ENCODE measurements at places on chromosomes 16 and 17.

GRCh38 chr17:30224419-30224960 lies 11.0 kb downstream of the SLC6A4 start:
- DNase-seq: no peak

DNA sequence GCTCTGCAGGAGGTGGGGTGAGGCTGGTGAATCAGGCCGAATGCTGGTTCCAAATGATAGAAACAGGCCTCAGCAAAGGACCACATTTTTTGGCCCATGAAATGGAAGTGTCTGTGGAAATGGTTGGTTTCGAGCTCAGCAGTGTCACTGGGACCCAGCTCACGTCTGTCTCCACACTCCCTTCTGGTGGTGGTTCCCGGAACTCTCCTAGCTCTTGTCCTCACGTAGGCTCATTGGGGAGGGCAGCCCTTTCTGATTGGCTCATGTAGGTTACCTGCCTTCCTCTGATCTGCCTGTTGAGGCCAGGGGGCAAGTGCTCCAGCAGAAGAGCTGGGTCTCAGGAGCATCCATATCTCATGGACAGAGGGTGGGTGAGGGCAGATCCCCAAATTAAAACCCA lies 4.0 kb downstream of the ALG1 start:
- DNase-seq: no peak

- DNase-seq: no peak
Measured at GRCh38 chr17:45426561-45426960, 6.1 kb downstream of the ARHGAP27 start.

DNA sequence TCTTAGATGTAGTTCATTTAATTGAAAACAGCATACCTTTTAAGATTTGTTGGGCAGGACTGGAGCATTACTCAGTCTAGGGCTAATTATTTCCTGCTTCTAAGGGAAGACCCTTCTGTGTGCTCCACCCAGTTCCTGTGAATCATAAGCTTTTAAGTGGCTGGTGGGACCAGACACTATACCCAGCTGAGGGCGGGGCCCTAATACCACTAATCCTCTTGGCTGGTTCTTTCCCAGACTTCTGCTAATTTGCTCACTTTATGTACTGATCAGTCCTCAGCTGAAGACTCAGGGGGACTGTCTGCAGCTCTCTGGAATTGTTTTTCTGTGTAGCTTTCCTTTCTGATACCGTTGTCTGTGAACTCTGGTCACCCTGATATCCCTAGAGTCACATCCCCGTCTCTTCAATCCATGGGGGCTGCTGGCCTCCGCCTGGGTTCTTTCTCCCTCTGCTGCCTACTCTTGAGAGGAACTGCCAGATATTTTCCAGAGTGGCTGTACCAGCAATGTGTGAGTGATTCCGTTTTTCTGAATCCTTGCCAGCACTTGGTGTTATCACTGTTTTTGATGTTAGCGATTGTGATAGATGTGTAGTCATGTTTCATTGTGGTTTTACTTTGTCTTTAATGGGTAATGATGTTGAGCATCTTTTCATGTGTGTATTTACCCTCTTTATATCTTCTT lies 35.1 kb downstream of the MFSD11 start:
- no peak for DNase-seq

DNA sequence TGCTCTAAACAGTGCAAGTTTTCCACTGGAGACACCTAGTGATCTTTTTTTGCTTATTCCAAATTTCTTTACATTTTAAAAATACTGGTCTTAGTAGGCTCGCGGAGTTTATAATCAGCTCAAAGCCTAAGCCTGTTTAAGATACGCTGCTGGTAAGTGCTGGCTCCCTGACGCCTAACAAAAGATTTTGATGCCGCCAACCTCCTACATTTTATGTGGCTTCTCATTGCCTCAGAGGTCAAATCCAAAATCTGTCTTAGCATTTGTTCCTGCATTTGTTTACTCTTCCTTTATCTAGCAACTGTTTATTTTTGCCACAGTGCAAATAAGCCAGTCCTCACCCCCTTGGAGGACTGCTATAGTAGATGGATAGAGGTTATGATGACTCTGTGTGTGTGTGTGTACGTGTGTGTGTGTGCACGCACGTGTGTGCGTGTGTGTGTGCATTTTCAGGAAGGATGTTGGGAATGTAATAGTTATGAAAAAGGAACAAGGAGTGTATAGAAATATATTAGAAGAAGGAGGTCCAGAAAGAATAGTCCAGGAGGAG lies 24.8 kb downstream of the HS3ST3B1 start:
- DNase-seq: no peak

DNA sequence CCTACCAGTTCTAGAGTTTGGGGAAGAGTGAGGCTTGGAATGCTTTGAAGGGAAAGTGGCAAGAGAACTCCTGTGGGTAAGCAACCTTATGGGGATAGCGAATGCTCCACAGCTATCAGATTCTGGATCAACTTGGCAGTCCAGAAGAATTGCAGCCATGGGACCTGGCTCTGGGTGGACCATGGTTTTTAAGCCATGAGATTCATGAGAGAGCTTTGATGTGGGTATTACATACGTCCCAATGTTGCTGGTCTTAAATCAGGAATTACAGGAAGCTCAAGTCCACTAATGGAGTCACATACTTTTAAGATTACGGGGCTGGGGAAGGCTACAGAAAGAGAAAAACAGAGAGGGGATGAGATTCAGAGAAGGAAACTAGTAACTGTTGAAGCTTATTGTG lies 142.5 kb upstream of the ELAC2 start:
- DNase-seq: no peak

DNA sequence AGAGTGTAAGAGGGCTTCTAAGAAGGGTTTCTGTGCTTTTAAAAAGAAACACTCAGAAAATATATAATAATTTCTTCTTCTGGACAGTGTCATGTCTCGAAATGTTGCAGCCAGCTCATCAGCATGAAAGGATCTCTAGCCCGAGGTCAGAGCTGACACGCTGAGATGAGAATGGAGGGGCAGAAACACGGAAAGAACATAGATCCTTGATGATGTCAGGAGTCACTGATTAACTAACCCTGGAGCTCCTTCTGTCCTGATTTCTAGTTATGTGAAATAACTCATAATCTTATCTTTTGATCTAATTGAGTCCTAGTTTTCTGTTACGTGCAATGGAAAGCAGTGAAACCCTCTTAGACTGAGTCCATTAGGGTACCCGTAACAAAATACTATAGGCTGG lies 10.3 kb upstream of the TOX3 start:
- no peak for DNase-seq

DNA sequence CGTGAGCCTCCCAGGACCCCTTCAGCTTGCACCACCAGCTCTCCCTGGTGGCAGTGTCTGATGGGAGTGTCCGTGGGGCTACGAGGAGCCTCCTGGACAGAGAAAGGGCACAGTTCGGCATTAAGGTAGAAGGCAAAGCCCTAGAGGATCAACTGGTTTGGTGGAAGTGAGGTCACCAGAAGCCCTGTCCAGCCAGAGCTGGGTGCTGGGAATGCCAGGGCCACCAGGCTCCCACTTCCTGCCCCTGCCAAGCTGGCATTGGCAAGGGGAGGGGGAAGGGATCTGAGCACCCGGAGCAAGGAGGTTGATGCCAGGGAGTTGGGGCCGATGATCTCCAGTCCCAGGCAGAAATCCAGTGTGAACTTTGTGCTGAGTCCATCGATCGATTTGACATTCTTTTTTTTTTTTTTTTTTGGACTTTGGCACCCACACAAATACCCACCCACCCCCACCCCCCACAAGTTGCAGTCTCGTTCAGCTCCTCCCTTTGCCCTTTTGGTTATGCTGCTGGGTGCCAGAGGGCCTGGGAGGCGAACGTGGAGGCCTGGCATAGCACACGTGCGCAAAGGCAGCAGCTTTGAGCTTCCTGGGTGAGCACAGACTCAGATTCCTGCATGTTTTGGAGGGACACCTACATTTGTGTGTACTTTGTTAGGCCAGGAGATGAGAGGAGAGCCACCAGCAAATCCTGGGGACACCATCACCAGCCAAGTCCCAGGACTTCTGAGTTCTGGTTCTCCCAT lies 2.1 kb downstream of the NHERF1 start:
- no peak for DNase-seq

GRCh38 chr16:23434380-23434779 lies 18.6 kb downstream of the COG7 start:
- DNase-seq: no peak

DNA sequence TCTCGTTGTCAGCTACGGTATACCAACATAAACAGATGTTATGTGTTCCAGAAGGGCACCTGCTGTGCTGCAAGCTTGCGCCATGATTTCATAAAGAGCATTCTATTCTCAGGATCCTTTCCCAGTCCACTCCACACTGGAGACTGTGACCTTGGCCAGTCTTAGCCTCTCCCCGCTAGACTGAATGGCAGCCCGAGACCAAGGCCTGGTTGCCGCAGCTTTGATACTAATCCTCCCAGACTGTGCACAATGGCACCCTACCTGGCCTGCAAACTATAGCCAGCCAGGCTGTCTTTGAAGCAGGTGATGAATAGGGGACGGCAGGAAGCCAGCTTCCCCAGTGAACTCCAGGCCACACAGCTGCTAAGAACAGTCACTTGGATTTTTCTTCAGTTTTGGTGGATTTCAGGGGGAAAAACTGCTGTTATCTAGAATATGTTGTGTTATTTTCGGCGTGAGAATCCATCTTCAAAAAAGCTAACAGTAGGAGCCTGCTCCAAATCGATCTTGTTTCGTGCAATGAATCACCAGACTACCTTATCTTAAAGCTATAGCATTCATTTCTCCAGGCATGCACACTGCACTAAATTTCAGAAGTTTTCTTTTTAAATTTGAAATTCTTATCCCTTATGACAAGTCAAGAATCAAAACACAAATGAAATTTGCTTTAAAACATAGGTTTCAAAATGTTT lies 289.0 kb downstream of the CEP112 start:
- no peak for DNase-seq

GRCh38 chr17:48001197-48001596 lies 30.3 kb downstream of the CDK5RAP3 start:
- DNase-seq: no peak

DNA sequence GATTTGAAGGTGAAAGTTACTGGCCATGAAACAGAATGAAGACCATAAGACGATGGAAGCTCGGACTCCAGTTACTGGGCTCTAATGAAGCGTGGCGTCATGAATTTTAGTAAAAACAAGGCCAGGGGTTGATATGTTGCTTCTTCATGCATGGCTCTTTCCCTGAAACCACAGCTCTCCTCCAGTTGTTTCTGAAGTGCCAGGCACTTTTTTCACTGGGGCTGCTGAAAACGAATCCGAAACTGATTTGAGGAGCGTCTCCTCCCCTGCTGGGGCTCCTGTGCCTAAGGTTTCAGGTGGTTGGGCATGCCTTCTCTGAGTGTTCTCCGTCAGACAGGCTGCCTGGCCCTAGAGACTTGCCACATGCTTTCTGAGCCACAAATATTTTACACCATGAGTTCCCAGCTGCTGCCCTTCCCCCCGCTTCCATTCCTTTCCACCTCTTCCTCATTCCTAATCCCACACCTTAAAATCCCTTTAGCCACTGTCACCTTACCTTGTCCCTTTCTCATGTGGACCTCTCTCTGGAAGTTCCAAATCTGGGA lies 3.7 kb upstream of the MYL4 start:
- DNase-seq: no peak

DNA sequence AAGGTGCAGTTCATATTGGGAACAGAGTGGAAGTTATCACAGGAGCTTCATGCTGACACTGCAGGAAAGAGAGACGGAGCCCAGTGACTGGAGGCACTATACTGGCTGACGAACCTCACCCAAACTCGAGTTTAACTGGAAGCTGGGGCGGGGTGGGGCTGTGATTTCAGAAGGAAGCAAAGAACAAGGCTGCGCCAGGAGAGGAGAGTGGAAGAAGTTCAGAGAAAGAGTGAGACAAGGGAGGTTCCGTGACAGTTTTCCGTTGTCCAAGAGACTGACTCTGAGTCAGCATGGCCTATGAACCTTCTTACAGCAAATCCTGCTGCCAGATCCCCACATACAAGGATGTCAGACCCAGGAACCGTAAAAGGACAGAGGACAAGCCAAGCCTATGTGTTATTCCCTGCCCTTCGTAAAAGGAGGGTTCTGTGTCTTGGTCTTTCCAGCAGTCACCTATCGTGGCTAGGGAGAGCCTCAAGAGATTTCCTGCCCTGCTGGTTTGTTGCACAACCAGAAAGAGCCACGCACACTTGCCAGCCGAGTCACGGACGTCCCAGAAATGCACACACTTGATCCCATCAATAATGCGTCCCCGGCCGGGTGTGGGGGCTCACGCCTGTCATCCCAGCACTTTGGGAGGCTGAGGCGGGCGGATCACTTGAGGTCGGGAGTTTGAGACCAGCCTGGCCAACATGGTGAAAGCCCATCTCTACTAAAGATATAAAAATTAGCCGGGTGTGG lies 5.1 kb downstream of the PITPNA start:
- DNase-seq: no peak

DNA sequence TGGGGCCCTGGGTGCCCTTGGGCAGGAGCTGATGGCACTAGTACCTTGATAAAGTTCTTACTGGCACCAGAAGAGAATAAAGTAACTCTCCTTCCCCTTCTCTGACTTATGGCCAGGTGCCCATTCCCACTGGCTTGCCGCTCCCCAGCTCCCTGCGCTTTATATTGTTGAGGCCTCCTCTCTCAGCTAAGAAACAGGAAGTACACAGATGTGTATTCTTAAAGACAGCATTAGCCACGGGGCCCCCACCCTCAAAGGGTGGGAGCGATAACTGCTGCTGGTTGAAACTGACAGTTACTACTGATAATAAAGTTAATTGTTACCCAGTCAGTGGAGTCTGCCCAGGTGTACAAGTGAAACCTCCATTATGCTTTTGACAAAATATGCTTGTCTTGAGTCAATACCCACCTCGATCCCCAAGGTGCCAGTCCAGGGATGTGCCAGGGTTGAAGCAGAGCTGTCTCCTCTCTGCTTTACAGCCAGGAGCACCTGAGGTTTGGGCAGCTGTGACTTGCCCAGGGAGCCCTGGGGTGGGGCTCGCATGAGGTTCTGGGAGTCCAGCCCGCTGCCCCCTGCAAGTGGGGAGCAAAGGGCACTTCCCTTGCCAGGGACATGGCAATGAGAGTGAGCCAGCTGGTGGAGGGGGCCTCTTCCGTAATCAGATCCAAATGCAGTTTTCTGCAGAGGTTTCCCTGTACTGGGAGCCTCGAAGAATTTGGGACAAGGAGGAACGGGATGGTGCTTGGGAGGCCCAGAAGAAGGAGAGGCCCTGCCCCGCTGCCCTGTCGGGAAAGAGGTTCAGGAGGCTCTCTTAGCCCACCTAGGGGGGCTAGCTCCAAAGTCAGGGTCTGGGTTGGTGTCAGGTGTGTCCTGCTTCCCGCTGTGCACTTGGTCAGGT lies 5.4 kb upstream of the CLDN9 start:
- no peak for DNase-seq

- DNase-seq: no peak
Measured at GRCh38 chr16:29834079-29834478, 13.8 kb downstream of the MVP start.

Measured in esophagus squamous epithelium (tissue), 5 donors.